NCI-H2171 treated with DMSO at 0.1 percent for 48 hours (cell line): ENCODE measurements at places on chromosomes 6 and 20.

GRCh38 chr20:21322921-21323331, 19.8 kb downstream of the XRN2 start:
- peak; percentile 27 for DNase-seq

DNA sequence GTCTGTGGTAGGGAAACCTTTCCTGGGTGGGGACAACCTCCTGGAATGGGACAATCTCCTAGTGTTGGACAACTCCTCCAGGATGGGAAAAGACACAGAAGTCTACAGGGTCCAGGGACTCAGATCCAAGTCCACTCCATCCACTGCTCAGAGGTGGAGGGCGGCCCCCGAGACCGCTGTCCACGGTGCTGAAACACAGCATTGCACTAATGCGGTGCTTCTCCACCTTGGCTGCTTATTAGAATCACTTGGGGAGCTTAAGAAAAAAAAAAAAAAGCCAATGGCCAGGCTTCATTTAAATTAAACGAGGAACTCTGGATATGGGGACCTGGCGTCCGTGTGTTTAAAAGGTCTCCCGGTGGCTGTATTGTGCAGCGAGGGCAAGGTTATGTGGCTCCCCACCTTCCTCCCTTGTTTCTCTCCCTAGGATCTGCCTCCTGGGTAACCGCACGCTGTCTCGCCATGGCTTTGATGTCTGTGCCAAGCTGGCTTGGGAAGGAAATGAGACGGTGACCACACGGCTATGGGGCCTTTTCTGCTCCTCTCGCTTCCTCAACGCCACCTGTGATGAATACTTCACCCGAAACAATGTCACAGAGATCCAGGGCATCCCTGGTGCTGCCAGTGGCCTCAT, 12.0 kb downstream of the SLC12A5 start:
- no peak for DNase-seq

- no peak for DNase-seq
Measured at GRCh38 chr6:142008016-142008735, 124.5 kb upstream of the GJE1 start.

DNA sequence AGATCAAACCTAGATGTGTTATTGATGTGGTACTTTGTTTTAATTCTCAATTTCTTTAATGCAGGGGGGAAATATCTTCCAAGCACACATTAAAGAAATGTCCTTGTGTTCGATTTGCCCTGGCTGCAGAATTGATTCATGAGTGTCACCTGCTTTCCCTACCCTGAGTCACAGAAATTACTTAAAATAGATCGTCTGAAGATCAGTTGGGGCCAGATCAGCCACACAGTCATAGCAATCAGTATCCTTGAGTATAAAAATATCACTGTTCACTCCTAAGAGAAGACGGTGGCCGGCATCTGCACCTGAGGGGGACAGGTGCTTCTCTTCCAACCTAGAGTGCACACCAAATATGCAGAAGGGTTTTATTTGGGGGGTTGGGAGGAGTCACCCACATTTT, 115.2 kb upstream of the RIN2 start:
- DNase-seq = no peak

DNA sequence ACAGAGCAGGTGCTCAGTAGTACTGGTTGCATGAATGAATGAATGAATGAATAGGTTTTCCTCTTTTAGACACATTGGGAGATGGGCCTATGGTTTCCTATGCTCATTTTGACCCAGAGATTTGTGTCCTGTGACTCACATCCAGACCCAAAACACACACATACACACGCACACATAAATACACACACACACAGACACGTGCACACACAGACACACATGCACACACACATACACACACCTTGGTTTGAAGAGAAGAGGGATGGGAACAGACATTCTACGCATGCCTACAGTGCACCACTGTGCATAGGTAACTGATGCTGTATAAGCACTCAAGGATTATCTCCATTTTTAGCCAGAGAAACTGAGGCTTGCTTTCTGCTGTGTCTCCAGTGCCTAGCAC, 4.1 kb downstream of the JPH2 start:
- no peak for DNase-seq

- no peak for DNase-seq
Measured at GRCh38 chr20:37584238-37584807, 56.6 kb upstream of the BLCAP start.

GRCh38 chr20:56430461-56430860, 18.4 kb downstream of the CASS4 start:
- DNase-seq = no peak

- no peak for DNase-seq
Measured at GRCh38 chr6:81491454-81492101, 260.9 kb downstream of the TENT5A start.

GRCh38 chr20:4062721-4063606, 47.6 kb upstream of the RNF24 start:
- no peak for DNase-seq

DNA sequence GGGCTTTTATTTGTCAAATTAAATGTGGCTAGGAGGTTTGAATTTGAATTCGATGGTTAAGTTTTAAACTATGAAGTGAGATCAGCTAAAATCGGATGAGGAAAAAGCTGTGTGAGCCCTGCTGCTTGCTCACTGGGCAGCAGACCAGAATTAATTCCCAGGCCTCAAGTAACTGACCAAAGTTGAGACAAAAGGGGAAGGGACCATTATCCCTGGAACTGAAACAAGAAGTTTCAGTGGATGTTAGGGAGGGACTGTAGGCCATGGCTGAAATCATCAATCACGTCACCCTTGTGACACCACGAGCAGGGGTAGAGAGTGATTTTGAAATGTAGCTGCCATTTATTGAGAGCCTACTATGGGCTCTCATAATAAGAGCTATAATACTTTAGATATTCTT, 7.0 kb upstream of the PRSS35 start:
- no peak for DNase-seq

GRCh38 chr6:150150821-150151646, 8.2 kb downstream of the PPP1R14C start:
- DNase-seq = no peak

DNA sequence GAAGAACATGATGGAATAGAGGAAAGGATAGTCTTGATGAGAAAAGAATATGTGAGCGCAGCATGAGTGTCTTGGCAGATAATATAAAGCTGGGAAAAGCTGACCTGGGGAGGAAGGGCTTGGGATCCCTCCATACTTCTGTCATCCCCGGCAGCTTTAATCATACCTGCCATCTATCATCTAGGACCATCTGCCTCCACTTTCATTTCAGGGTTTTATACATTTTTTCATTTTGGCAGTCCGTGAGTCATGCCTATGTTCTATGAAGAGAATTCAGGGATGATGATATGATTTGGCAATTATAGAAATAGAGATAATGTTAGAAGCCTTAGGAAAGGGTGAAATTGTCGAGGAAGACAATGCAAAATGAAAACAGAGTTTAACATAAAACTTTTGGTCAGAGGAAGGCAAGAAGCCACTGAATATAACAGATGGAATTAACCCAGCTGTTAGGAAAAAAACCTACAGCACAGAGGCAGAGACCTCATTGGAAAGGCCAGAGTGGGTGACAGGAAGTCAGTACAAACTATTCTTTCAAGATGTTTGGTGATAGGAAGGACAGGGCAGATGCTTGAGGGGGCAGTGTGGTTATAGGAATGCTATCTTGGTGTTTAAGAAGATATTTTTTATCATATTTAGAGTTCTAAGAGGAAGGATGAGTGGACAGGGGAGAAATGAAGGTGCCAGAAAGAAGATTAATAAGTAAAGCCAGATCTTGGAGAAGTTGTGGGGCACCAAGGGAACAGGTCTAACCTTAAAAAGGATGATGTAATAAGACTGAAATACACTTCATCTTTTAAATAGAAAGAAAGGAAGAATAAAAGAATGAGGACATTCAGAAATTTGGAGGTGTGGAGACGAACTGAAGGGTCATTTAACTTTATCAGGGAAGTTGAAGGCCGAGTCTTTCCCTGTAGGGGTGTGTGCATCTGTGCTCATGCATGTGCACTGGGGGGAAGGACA, 37.8 kb downstream of the MARCKS start:
- DNase-seq = no peak

- DNase-seq = no peak
Measured at GRCh38 chr20:45051204-45052060, 49.5 kb downstream of the KCNS1 start.

DNA sequence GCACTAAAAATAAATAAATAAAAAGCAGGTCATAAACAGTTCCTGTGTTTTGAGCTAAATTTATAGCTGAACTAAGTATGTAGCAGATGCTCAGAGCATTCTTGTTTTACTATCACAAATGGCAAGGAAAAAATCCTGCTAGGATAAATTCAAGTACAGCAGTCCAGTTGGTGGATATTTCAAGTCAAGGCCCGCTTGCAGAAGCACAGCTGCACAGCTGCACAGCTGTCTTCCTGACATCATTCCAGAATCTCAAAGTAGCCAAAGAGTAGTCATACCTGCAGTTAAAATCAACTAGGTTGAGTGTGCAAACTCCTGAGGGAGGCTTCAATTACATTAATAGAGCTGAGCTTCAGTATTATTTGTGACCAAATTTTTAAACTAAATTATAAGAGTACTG, 297.7 kb upstream of the MANEA start:
- DNase-seq = peak; percentile 65

DNA sequence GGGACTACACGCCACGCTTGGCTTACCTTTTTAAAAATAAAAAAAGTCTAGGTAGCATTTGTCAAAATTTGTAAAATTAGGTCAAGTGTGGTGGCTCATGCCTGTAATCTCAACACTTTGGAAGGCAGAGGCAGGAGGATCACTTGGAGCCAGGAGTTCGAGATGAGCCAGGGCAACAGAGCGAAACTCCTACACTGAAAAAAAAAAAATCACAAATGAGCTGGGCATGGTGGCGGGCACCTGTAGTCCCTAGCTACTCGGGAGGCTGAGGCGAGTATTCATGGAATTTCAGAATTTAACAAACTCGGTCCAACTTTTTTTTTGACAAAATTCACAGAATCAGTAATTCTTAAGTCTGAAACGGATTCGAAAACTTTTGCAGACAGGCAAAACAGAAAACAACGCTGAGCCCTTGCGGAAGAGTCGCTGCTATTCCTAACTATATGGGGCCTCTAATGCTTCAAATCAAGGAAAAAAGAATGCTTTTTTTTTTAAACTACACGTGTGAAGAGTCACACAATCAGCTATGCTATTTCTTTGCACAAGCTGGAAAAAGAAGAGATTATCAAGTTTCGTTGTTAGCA, 62.9 kb downstream of the GTF2H5 start:
- no peak for DNase-seq

- no peak for DNase-seq
Measured at GRCh38 chr6:25987845-25988244, 25.2 kb downstream of the TRIM38 start.

DNA sequence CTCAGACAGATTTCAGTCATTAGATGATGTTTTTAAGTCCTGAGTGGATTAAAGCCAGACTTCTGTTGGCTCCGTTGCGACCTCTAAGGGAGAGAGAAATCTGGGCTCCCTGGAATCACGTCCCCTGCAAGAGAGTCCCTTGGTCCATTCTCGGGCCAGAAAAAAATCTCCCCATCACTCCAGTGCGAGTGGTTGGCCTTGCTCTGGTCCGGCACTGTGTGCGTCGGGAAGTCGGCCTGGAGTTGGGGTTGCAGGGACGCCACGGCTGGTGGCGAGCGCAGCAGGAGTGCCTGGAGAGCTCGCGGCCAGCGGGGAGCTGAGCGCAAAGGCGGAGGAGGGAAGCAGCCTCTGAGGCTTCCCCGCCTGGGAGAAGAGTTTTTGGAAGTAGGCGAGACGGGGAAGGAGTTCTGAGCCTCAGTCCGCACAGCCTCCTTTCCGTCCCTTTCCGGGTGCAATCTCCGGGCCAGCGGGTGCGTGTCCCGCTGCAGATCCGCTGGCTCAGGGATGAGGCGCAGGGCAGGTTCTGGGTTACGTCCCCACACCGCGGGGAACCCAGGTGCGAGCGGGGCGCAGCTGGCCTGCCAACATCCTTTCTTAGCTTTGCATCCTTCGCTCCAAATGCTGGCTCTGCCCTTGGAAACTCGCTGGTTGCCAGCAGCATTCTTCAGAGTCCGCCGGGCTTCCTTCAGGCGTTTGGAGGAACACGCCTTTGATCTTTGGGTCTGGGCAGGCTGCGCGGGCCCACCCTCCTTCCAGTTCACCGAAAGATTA, 6.8 kb downstream of the TCF21 start:
- no peak for DNase-seq

DNA sequence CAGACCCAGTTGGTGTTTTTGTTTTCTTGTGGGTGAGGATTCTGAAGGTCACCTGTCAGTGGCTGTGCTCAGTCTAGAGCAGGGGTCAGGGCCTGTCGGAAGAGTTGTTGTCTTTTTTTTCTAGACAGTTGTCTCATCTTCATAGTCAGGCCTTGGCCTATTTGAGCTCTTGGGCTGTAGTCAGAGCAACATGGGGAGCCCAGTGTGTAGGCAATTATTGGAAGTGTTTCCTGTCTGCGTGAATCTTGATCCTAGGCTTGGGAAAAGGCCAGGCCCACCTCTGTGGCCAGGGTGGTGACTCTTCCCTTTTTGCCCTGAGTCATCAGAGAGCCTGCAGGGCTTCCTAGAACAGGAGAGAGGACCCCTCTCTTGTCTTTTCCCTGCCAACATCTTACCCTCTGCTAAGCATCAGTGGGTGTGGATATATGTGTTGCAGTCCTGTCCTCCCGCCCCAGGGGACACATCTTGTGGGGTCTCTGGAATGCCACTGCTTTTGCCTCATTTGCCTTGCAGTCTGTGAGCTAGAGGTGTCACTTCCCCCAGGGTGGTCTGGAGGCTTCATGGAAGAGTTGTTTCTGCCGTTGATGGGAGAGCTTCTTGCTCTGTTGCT, 11.4 kb downstream of the TJAP1 start:
- DNase-seq = no peak

GRCh38 chr20:54085910-54086309, 15.5 kb upstream of the BCAS1 start:
- no peak for DNase-seq

- DNase-seq = no peak
Measured at GRCh38 chr6:146910611-146911010, 293.6 kb upstream of the STXBP5 start.
